Midbrain (tissue), 1 donor: ENCODE measurements at places on chromosomes 5 and 9.

DNA sequence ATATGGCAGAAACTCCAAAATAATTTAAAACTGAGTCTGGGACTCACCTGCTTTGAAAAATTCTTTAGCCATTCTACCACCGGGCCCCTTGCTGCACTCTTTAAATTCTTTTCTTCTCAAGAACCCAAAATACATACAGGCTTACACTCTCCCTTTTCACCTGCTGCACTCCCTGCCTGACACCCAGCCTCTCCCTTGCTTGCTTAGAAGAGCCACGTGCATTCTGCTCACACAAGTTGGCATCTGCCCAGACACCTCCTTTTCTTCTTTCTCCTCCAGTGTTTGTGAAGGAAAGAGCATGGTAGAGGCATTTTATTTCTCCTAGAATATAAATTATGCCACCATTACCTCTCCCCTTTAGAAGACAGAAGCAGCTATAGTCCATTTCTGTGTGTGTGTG is 39.0 kb upstream of the AOPEP start:
- no peak for DNase-seq

GRCh38 chr5:130402906-130403305 is 498.6 kb downstream of the CHSY3 start:
- DNase-seq = no peak

DNA sequence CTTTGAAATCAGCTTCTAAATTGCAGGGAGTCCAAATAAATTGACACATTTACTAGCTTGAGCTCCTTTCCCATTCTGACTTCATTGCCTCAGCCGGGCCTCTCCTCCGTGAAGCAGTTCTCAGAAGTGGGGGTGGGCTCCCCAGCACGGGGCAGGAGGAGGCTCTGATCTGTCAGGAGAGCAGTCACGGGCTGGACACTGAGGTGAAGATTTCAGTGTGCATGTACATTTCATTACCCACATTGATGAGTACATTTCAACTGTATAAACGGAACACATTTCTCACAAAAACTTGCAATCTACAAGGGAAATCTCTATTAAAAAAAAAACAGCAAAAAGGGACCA is 195.9 kb downstream of the SEMA6A start:
- no peak for DNase-seq

- DNase-seq = no peak
These were observed 38.9 kb upstream of the TNFAIP8 start for GRCh38 chr5:119316906-119317305.

GRCh38 chr5:3993856-3994473 is 398.3 kb downstream of the IRX1 start:
- no peak for DNase-seq

DNA sequence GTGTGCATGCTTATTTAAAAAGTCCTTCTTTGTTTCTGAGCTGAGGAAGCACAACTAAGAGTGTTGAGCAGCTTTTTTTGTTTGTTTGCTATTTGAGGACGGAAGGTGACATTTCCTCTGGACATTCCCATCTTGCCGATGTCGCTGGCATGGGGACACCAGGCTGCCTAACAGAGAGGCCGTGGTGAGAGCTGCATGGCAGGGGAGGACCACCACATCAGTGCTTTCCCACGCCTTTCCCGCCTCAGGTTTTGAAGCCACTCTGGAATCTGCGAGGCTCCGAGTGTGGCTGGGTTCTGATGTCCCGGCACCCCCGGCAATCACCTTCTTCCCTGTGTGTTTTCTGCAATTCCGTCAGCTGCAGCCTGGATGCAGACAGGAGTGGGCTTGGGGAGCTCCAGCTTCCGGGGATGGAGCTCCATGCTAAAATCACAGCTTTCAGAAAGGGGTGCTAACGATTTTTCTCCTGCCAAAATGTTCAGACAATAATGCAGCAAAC is 259.8 kb upstream of the IRX4 start:
- DNase-seq = no peak

DNA sequence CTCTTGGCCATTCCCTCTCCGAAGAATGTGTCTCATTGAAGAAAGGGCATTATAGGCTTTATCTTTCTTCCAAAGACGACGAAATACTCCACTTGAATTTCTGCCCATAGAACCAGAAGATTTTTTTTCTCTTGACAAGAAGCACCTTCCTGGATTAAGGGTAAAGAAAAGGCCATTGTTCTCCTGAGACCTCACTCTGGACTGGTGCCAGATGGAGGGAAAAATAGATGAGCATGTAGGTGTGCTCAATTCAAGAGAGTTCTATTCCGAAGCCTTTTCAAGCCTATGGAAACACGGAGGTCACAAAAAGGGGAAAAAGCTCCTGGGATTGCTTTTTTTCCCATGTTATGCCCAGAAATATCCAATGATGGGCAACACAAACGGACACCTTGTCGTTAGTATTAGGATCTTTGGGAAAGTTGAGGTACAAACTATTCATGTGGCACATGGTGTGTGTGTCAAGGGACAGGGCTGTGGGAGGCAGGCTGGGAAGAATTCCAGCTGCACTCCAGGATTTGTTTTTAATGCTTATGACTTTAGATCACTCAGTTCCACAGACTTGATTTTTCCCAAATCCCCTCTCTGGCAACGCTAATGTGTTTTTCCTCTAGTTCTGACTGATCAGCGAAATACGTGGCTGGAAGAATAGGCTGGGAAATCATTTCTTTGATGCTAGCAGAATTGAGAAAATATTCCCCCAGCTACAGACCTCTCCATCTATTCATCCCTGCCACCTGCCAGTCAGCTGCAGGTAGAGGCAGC is 89.9 kb downstream of the SIL1 start:
- no peak for DNase-seq

DNA sequence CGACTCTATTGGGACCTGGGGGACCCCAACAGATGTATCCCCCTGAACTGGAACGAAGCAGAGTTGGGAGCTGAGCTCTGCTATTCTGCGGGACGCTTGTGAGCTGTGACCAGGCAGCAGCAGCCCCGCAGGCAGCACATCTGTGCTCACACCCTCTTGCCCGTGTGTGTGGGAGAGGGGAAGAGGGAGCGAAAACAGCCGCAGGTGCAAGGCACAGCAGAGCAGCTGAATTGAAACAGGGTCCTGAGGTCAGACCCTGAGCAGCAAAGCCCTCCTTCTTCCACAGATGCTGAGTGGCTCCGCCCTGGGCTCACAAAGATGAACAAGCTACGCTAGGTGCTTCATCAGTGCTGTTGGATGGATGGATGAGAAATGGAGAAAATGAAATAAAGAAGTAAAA is 198.7 kb downstream of the HSPA4 start:
- no peak for DNase-seq

DNA sequence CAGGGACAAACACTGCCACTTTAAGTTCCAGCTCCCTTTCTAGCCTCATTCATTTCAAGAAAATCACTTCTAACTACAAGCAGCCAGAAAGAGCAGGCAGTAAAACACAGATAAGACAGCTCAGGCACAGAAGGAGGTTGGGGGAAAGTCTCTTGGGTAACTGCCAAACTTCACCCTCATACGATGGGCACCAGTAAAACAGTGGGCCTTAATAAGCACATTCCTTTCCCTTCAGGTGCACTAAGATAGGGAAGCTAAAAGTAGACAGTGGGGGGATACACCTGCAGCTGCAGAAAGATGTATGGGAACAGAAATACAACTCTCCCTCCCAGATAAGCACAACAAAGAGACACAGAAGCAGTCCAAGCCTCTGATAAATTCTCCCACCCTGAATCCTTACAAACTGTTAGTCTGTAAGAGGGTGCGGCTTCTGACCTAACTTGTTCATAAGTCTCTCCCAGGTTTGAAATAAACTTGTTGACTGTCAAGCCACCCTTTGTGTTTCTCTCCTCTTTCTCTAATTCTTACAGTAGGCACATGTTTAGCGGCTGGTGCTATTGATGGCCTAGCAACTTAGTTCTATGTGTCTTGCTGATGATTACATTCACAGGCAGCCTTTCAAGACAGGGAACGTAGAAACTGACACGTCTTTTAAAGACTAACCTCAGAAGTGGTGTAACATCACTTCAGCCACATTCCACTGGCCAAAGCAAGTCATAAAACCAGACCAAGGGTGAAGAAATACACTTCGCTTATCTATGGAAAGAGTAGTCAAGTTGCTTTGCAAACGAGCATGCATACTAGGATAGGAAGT is 6.8 kb upstream of the CKS2 start:
- no peak for DNase-seq

DNA sequence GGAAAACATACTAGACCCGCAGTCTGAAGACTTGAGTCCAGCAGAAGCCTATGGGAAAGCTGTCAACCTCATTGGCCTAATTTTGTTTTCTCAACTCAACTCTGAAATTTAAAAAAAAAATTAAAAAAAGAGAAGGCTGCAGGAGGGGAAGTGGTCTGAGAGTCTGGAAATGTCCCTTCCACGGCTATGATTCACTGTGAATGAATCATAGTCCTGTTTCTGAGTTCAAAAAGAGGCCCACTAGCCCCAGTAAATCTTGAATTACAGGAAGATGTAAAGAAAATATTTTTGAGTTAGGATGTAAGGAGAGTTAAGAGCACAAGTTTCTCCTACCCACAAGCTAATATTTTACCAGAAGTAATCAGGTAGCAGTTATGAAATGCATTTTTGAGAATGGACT is 565.5 kb upstream of the DMAC1 start:
- no peak for DNase-seq

GRCh38 chr5:218457-219291 is 554 bp downstream of the SDHA start:
- DNase-seq = peak; percentile 19

- DNase-seq = no peak
These were observed 78.2 kb downstream of the ALDH7A1 start for GRCh38 chr5:126516852-126517251.

GRCh38 chr5:93883459-93883858 is 142.1 kb upstream of the POU5F2 start:
- DNase-seq = no peak

DNA sequence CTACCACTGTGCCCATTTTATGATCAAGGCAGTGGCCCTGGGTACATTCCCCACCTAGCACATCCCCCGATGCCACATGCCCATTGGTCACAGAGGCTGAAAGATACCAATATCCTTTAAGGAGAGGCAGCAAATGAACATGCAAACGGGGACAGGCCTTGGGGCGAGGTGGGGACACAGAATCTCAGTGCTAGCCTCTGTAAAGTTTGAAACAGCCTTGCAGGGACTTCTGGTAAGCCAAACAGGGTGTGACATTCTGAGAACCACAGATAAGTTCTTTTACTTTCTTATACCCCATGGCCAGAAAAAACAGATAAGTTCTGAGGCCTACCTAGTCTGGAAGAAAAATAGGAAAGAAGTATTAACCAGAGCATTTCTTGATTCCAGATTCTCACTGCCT is 60.5 kb downstream of the ACER2 start:
- no peak for DNase-seq

GRCh38 chr5:171907725-171908343 is 98.6 kb downstream of the FBXW11 start:
- DNase-seq = peak; percentile 64

- no peak for DNase-seq
These were observed 23.4 kb downstream of the GLT6D1 start for GRCh38 chr9:135615666-135616618.

DNA sequence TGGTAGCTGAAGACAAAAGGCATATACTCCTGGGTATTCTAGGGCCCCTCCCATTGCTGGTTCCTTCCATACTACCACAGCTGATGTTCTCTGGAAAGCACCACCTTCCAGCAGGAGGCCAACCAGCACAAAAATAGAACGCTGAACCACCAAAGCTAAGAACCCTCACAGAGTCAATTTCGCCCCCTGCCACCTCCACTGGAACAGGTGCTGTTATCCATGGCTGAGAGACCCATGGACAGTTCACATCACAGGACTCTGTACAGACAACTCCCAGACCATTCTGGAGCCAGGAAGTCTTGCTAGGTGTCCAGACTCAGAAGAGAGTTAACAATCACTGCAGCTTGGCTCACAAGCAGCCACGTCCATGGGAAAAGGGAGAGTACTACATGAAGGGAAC is 1851.5 kb upstream of the NUDT12 start:
- DNase-seq = no peak

- DNase-seq = no peak
These were observed 164.4 kb upstream of the SLC12A2 start for GRCh38 chr5:127919006-127919796.

DNA sequence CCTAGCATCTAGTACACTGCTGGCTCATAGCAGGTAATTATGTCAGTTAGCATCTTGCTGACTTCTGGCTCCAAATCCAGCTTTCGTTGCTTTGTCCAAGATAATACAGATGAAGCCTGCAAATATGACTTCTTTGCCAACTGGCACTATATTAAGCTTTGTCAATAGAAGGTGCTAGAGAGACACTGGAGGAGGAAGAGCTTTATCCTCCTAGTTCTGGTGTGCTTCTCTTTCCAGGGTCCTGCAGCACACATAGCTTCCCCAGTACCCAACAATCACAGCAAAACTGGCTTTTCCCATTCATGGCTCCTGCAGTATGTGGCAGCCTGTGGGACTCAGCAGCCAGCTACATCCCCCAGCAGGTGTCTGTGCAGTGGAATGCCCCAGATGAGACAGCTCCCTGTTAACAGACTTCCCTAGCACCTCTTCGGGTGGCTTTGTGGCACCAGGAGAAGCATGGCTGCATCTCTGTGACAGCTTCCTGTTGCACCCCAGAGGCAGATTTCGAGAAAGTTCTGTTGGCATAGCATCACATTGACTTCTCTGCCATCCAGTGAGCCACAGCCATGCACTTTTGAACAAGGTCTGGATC is 147.8 kb downstream of the OXCT1 start:
- DNase-seq = no peak

GRCh38 chr9:108339251-108339650 is 516.5 kb downstream of the ACTL7B start:
- DNase-seq = no peak

GRCh38 chr9:111659691-111660090 is 1.7 kb upstream of the GNG10 start:
- DNase-seq = no peak

DNA sequence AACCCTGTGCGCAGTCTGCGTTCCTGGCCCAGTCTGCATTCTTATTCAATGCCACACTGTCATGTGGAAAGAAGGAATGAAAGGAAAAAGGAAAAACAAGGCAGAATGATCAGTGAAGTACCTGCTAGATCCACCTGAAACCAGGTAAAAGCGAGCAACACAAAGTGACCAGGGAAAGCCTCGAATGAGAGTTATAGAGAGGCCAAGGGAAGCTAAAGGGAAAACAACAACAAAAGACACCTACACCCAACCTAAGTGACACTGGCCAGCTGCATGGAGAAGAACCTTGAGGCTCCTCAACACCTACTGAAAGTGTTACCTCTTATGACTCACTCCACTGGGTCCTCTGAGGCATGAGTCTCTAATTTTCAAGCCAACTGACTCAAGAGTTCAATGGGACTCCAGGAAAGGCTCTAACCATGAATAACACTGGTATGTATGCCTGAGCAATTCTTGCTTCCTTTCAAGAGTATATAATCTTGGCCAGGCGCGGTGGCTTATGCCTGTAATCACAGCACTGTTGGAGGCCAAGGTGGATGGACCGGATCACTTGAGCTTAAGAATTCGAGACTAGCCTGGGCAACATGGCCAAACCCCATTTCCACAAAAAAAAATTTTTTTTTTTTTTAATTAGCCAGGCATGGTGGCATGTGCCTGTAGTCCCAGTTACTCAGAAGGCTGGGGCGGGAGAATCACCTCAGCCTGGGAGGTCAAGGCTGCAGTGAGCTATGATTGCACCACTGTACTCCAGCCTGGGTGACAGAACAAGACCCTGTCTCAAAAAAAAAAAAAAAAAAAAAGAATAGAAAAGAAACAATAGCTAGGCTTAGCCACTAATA is 29.0 kb downstream of the MTMR12 start:
- no peak for DNase-seq
